Forelimb muscle (tissue), 1 donor: ENCODE measurements at places on chromosomes 7 and 10. TPM values are rescaled to one million over a fixed set of nuclear protein-coding genes. Genes with fewer than 3 reads are reported as not detected.

The HOXA10 gene
- polyA plus RNA-seq, result 23.8 TPM

The ANKRD61 gene
- 1.0 TPM for polyA plus RNA-seq

DNA sequence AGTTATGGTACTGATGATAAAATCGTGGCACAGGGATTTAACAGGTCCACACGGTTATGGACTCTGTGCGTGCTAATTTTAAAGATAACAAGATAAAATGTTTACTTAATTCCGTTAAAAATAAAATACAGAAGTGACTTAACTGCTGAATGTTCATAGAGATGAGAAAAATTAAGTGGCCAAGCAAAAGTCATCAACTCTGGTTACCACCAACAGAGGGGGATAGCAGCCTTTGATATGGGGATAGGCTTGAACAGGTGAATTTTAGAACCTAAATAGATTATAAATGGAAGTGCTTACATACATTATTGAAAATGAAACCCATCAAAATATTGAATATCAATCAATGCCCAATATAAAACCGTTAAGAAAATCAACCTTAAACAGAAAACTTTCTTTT lies 245.0 kb downstream of the WDR37 start:
- DNase-seq, result no peak

DNA sequence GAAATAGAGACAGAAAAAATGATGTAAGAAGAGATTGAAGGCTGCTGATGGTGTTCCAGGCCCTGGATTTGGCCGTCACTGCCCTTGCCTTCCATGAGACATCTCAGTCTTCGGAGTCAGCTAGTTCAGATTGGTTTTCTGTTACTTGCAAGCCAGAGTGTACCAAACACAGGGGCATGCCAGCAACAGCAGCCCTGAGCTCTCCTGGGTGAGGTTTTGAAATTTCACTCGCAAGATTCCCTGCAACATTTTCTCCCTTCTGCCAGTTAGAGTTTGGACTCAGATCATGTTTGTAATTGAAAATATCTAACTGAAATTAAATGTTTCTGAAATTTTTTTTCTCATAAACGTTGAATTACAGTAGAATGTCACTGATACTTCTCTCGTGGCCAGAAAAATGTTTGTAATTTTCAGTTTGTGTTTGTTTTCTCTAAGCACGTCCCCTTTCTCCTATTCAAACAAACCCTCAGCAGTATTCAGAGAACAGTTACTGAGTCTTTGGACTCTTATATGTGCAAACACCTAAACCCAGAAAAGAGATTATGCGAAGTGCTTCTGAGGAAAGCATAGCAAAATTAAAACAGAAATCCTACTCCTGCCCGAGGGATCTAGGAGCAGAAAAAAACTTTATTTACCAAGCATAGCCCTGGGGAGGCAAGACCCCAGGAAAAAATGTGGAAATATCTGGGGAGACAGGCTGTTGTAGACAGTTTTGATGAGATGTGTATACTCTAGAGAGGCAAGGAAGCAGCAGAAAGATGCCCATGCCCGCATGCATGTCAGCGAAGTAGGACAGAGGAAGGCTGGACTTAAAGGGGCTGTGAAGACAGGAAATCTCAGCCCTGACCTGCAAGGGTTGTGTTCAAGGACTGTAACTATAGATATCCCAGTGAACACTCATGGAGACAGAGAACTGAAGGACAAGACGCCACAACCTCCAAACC lies 43.0 kb upstream of the NAMPT start:
- DNase-seq, result no peak

- no peak for DNase-seq
Measured at GRCh38 chr10:98273057-98273850, 5.3 kb upstream of the LOXL4 start.

GRCh38 chr10:86707505-86707904 lies 39.2 kb downstream of the LDB3 start:
- DNase-seq, result no peak

DNA sequence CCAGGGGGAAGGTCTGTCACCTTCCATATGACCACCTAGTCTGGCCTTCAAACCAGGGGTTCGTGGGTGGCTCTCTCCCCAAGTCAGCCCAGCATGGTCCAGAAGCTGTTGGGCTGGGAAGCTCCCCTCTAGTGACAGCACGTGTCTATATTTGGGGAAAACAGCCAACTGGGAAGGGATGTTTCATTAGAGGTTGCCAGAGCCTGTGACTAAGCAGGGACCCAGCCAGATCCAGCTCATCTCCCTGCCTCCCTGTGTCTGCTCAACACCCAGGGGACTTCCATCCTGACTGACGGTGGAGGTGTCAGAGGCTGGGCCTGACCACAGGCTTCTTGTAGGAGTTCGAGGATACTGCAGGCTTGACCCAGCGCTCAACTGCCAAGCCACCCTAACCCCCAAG lies 10.5 kb downstream of the STYXL1 start:
- DNase-seq, result no peak

DNA sequence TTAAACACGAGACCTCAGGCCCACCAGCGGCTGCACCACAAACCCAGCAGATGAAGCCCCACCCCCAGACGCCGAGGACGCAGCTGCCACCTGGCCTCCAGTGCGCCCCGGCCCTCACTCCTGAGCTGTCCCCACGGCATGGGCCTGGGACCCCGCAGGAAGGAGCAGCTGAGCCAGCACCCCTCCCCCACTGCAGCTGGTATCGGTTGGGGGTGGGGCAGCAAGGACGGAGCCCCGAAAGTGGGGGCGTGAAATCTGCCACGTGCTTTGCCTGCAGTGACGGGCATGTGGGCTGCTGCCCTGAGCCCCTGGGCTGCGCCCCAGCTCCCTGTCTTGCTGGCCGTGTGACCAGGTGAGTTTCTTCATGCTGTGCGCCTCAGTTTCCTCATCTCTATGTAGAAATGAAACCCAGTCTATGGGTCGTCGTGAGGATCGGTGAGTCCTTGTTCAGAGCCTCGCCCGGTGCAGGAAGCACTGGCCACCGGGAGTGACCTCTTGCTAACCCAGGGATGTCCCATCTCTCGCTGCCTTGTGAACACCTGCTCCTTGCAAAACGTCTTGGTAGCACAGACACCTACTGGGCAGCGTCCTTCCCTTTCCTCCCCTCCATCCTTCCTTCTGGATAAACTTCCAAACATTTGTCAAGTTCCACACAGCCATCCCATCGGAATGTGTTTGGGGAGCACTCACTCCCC lies 32.0 kb downstream of the CFAP46 start:
- DNase-seq, result no peak

DNA sequence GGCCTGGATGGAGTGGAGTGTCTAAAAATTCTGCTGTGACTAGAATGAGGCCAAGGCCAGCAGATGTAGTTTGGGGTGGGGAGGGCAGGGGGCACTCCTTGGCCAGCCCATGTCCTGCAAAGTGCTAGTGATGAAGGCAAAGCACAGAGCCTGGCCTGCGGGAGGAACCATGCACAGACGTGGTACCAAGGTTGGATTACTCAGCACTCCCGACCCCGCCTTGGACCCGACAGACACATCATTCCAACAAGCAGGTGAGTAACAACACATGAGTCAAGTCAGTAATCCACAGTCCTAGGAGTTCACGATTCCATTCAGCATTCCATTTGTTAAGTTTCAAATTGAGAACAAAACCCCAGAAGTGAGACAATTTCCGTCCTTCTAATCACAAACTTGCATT lies 317.3 kb downstream of the TCERG1L start:
- no peak for DNase-seq

DNA sequence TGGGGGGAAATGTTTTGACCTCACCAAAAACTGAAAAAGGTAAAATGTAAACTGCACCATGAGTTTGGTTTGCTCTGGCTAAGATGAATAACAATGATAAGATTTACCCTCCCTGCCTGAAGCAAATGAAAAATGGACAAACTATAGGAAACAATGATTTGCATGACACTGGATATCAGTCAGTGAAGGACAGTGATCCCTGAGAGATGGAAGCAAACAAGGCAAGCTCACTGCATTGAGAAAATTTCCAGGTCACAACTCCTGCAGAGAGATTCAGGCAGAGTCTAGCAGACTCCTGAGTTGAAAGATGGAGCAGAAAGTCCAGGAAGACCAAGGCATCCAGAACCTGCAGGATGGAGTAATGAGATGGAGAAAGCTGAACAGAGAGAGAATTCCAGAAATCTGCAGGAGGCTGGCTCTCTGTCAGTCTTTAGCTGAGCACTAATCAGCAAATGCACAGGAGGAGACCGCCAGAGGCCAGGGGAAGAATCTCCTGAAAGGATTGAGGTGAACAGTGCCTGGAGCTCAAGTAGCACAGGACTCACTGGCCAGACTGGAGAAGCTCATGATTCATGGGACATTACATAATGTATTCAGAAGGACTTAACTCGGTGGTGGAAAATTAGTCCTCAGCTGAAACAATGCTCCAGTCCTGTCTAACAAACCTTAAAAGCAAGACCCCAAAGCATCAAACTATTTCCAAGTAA lies 51.2 kb upstream of the PALS2 start:
- DNase-seq, result no peak

GRCh38 chr10:59435707-59436106 lies 73.4 kb upstream of the FAM13C start:
- DNase-seq, result no peak

GRCh38 chr7:102321351-102322201 lies 34.7 kb downstream of the SPDYE6 start:
- DNase-seq, result no peak

DNA sequence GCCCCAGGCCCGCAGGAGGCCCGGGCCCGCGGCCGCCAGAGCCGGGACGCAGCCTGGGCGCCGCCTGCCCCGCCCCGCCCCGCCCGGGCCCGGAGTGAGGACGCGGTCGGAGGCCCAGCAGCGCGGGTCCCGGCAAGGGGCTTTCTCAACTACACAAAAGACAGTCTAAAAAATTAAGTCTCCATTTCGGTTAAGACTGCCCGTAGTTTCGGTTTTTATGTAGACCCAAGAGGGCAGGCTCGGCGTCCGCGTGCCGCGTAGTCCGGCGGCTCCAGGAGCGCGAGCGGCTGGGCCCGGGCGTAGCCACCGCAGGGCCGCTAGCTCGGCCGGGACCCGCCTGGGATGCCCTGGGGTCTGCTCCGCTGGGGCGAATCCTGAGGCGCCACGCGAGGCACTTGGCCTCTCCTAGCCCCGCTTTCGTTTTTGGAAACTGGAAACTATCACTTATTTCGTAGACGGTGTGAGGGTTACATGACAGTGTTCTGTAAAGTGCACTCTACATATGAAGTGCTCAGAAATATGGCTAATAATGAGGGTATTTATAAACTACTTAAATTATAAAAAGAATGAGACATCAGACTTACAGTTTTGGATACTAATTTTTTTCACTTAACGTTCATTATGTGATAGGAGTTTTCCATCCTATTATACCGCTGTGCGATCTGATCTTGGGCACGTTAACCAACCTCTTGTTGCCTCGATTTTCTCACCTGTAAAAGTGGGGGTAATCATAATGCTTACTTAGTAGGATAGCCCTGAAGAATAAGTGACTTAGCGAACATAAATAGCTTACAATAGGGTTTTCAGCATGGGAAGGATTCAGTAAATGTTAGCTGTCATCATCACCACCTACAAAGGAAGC lies 573 bp downstream of the BLVRA start:
- no peak for DNase-seq

DNA sequence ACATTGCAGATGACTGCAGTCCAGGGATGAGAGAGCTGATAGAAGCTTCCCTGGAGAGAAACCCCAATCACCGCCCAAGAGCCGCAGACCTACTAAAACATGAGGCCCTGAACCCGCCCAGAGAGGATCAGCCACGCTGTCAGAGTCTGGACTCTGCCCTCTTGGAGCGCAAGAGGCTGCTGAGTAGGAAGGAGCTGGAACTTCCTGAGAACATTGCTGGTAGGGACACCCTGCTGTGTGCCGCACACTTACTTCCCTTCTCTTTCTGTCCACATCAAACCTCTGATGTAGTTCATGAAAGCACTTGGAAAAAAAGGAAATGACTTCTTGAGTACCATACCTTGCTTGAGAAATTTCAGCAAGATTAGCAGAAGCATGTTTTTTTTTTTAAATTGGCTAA lies 25.3 kb downstream of the MAP3K8 start:
- DNase-seq, result no peak

DNA sequence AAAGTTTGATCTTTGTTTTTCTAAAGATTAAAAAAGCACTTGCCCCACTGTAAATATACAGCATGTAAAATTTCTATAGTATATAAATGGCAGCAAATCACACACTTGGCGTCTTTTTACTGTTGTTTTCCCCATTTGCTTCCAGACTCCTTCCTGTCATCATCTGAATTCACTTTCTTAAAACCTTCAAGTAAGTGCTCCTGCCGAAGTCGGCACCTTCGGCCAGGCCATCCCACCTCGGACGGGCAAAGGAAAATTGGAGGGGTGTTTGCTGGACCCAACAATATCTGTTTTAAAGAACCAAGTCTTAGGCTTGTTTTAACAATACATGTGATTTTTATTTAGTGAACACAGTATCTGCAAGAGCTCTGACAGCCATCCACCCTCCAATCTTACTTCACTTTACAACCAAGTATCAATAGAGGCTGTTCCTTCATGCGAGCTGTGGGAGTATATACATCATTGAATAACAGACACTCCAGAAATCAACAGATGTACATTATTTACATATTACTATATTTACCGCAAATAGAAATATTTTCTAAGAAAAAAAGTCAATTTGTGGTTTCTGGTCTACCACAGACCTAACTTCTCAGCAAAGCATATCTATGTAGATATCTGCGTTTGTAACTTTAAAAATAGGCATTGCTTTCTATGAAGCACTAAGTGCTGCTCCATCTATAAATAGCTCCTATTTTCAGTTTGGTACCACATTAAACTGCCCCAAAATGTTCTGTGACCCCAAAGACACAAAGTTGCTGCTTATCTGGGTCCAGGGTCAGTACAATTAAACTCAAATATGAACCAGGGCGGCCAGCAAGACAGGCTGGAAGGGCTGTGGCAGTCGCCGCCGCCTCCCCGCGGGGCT lies 110.7 kb downstream of the CYTH3 start:
- no peak for DNase-seq

DNA sequence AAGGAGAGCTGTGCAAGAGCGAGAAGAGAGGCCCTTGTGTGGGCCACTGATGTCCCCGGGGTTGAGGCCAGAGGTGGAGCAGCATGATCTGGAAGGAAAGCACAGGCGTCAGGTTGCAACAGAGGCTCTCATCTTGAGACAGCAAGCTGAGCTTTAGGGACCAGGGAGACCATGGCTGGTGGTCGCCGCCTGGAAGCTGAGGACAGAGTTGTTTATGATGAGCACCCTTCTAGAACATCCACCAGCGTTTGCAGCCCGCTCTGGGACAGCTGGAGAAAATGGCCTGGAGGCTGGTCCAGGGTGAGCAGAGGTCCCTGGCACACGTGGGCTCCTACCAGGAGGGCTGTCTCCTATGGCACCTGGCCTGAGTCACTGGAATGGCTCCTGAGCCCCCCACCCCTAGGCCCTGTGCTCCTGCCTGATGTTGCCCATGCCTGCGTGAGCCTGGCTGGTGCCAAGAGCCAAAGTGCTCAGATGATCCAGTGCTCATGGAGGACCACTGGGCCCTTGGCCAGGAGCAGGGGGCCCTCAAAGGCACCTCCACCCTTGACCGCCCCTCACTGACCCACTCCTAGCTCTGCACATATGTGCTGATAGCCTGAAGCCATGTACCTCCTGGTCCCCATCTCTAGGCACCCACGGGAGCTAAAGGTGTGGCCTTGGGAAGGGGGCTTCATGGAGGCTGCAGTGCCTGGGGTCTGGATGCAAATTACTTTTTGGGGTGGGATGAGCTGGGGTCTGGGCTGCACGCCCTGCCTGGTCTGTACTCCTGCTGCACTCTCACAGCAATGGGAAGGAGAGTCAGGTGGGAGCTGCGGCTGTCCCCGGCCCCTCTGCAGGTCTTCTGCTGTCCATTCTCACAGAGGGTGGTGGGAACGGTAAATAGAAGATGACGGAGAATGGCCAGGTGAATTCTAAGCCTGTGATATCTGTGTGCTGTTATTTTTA lies 40.1 kb upstream of the RET start:
- no peak for DNase-seq
